CD4-positive, alpha-beta T cell treated with Interleukin-15 for 4 hours (primary cell): ENCODE measurements at places on chromosomes 6 and 20.

GRCh38 chr20:62595491-62595890 lies 46.8 kb upstream of the SLCO4A1 start:
- DNase-seq = no peak

DNA sequence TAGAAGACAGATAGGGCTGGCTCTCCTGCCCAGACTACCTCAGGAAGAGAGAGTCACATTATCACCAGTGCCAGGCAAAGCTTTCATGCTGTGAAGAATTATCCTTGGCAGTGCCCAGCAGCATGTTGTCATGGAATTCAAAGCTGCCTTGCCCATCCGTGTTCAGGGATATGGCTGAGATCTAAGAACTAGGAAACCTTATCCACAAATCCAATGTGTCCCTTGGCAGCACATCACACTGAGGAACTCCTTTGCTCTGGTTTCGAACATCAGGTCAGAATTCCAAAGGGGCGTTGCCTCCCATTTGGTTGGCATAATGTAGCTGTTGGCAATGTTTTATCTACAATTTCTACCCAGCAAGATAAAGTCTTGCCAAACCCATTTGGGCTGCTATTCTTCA lies 52.7 kb downstream of the ADGRF1 start:
- no peak for DNase-seq

DNA sequence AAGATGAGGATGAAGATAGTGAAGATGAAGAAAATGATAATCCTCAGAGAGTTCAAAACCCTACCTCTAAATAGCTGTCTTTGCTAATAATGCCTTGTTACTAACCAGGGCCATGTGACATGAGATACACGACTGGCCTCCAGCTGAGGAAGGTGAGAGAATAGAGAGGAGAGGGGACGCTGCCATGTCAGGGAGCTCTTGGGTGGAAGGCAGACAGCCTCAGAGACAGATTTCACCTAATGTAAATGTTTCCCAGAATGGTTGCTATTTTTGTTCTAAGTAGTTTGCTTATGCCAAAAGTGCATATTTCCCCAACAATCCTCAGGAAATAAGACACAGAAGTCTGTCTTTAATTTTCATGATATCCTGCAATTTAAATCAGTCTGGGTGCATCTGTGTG lies 138.4 kb downstream of the ELOVL4 start:
- no peak for DNase-seq

DNA sequence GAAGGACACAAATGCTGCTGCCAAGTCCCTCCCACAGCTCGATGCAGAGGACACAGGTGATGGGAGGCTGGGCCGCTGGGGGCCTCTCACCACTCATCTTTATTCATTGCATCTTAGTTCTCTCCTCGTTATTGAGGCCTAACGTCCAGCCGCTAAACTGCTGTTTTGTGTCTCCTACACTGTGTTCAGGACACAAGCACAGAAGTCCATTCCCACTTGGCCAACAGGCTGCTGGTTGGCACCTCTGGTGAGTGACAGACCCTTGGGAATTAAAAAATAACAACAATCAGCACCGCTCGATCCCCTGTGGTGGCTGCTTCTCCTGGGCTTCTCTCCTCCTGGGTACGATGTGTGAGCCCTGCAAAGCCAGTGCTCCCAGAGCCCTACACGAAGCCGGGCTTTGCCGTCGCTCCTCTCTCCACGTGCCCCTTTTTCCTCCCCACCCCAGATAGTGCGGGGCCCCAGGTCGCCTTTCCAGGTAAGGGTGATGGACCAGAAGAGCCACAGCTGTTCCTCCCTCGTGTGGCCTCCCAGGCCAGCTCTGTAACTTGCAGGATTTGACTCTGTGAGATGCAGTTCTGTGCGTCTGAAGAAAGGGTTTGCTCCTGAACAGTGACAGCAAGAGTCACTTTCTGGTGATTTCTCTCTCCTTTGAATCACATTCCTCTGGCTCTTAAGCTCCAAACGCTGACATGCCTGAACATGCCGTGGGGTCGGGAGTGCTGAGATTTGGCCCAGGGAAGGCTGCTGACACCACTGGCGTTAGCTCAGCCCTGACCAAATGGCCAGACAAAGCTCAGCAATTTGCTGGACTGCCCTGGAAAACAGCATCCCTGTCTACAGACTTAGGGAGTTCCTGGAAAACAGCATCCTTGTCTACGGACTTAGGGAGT lies 59.3 kb downstream of the DLL1 start:
- DNase-seq = no peak

- DNase-seq = no peak
Observed at GRCh38 chr6:107319906-107320530, 139.3 kb downstream of the PDSS2 start.

GRCh38 chr20:22579119-22579427 lies 5.3 kb downstream of the FOXA2 start:
- DNase-seq = no peak

GRCh38 chr20:35555951-35556645 lies 14.2 kb downstream of the ERGIC3 start:
- DNase-seq = no peak

- DNase-seq = no peak
Observed at GRCh38 chr20:52936351-52937340, 35.5 kb upstream of the TSHZ2 start.

GRCh38 chr20:23294166-23294565 lies 56.4 kb upstream of the NXT1 start:
- no peak for DNase-seq

- no peak for DNase-seq
Observed at GRCh38 chr6:161216616-161217205, 57.1 kb downstream of the AGPAT4 start.

DNA sequence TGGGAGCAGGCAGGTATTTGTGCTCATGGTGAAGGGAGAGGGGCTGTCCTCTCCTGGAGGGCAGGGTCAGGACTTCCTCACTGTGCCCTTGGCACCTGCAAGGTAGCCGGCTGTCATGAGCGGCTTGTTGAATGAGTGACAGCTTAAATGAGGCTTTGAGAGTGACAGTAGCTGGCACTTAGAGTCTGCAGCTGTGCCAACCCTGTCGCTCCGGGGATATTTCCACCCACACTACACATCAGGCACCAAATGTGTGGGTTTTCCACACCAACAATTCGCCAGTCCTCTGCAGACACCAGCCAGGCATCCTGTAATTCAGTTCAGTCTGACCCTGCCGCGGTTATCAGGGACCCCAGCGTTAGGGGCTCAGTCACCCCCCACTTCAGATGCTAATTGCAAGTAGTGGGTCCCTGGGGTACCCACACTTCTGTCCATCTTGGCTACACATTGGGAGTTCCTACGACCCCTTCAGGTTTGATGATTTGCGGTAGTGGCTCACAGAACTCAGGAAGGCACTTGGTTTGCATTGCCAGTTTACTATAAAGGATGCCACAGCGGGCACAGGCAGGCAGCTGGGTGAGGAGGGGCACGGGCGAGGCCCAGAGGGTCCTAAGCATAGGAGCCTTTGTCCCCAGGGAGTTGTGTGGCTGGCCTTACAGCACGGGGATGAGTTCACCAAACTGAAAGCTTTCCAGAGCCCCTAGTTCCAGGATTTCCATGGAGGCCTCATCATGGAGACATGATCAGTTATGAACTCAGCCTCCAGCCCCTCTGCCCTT lies 9.1 kb downstream of the MTG2 start:
- no peak for DNase-seq

GRCh38 chr6:25088513-25088912 lies 152.8 kb upstream of the RIPOR2 start:
- no peak for DNase-seq

GRCh38 chr6:81800666-81801065 lies 48.2 kb upstream of the TENT5A start:
- no peak for DNase-seq

- no peak for DNase-seq
Observed at GRCh38 chr6:138609801-138610430, 110.6 kb upstream of the NHSL1 start.

DNA sequence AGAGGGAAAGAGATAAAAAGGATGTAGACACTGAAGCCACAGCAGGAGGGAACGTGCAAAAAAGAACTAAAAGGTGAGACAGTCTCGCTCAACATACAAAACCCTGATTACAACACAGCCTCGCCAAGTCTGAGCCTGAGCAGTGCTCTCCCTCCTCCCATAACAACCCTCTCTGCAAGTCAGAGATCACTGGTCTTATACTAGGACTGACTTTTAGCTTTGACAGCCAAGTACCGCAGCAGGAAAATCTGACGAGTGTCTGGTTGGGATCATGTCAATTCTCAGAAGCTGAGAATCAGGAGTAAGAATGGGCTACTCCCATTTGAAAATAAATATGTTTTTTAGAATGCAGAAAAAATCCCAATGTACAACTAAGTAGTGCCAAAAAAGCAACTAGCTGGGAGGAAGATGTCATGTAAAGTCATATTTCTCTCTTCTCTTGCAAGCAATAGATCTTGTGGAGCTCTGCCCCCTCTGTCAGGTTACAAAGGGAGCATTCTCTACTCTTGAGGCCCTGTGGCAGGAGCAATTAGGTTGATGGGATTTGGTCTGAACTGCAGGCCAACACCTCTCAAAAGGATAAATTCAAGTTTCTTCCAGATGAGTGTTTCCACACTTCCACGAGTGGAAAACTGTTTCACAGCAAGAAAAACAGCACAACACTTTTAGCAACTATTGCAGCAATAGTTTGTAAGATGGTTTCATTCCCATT lies 118.9 kb upstream of the COL21A1 start:
- DNase-seq = no peak

DNA sequence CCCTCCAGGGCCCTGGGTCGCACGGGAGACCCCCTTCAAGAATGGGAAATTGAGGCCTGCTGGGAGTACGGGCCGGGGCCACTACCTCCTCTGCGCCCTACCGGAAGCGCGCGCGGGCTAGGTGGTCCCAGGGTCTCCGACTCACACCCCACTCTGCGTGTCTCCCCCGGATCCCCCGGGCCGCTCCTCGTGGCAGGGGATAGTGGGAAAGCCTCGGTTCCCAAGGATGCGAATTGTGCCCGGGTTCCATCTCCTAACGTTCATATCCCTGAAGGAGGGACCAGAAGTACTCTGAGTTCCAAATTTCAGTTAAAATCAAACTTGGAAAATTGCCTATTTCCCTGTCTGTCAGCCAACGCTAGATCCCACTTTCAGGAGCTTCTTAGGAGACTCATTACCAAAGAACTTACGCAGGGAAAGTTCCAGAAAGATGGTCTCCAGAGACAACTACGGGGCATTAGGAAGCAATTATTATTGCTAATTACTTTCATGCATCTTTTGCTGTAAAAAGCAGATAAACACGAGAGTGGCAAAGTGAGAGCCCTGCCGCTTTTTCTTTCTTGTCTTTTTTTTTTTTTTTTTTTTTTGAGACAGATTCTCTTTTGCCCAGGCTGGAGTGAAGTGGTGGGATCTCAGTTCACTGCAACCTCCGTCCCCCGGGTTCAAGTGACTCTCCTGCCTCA lies 858 bp downstream of the FAM83D start:
- no peak for DNase-seq

DNA sequence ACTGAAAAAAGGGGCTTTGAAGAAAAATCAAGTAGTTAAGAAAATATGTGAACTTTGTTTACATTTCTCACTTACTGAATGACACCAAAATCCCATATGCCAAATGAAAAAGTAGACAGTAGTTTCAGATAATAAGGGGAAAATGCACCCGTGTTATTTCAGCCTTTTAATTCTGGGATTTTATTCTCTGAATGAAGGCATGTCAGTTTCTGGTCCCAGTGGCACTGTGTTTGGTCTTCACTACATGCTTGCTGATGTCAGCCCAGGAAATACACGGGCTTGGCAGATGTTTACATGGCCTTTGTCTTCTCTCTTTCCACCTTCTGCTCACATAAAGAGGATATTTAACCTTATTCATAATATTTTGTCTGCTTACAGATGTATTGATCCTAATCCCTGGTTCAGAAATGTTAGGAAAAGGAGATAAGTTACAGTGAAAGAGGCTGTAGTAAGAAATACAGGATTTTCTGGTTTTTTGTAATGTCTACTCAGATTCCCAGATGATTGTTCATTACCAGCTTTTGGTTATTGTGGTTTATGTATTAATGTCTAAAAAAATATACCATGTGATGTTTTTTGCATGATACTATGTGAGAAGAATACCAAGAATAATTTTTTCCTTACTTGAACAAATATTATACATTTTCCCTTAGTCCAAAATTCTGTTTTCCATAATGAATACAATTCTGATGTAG lies 27.7 kb downstream of the DSE start:
- DNase-seq = no peak

DNA sequence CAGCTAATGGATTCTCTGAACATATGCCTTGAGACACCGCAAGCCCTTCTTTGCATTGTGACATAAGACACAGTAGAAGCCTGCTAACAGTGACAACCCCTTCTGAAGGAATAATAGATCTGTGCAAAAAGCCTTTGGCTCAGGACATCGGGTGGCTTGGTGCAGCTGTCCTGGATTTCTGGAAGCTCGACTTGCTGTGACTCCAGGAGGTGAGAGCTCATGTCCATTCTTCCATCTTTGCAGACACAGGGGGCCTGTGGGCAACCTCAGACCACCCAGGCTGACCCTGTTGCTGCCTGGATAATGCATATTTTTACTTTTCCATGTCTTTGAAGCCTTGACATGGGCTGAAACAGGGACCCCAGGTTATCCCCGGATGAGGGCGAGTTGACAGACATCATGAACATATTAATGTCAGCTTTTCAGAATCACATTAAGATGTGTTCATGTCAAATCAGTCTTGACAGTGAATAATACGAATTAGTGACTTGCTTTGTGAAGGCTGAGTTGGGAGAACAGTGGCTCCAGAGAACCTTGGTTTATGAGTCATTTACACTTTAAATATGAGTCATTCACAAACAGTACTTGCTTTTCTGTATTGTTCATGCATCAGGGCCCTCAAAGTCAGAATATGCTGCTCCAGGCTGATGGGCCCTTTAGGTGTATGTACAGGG lies 66.8 kb upstream of the IYD start:
- DNase-seq = peak; percentile 6

DNA sequence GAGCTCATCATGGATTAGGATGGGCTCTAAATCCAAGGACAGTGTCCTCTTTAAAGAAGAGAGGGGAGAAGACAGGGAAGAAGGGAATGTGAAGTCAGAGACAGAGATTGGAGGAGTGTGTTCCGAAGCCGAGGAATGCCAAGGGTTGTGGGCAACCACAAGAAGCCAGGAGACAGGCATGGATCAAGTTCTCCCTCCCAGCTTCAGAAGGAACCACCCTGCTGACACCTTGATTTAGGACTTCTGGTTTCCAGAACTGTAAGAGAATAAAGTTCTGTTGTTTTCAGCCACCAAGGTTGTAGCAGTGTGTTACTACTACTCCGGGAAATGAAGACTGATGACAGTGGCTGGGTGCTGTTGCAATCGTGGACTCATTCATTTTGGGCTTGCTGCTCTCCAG lies 120.1 kb downstream of the RPS12 start:
- DNase-seq = no peak

DNA sequence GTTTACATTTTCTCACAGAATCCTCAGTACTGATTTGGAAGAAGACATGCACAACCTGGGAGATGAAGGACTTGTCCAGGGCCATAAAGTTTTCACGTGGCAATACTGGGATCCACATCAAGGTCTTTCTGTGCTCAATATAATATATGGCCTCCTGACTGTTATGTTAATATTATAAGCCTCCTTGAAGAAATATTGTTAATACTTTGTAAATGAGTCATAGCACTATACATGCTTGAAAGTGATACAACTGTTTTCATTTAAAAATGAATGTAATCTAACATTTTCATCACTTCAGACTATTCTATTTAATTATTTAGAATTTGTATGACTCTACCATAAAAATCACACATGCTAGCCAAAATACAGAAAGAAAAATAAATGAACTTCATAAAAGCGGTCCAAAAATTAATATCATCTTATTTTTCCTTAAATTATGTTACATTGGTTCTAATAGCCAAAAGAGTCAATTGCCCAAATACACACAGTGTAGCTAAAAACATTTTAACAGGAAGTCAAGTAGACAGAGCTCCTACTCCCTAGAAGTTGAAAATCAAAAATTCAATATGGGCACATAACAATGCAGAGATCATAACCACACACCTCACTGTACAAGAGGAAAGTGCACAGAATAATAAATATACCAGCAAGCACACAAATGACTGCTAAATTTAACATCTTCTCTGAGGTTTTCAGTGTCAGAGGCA lies 188.0 kb upstream of the HDDC2 start:
- DNase-seq = no peak
